ENCODE measurements at places on chromosomes 7 and 10.

GRCh38 chr7:124366118-124366517, 333.3 kb upstream of the TMEM229A start:
- no peak for DNase-seq

DNA sequence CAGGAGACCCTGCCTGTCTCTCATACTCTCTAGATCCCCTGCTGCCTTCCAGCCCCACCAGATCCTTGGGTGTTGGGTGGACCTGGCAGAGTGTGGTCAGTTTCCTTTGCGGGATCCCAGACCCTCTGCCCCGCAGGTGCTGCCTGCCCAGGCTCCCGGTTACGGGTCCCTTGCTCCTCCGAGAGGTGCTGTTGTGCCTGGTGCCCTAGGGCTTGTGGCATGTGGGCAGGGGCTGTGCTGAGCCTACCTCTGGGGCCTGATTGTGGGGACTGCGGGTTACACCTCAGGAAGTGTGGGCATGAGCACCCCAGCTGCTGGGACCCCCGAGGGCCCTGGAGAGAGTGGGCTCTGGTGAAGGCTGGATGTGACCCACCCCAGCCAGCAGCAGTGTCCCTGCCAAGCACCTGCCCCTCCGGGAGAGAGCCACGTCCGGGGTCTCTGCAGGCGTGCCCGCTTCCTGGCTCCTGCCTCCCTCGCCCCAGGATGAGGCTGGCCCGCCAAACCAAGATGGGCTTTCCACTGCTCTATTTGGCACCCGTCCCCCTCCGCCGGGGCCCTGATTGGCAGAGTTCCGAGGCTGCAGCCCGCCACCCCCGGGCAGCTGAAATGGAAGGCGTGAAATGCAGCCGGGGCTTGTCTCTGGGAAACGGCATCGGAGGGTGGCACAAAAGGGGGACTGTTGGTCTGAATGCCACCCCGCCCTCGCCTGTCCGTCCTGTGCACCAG, 17.0 kb downstream of the CLIP2 start:
- no peak for DNase-seq

DNA sequence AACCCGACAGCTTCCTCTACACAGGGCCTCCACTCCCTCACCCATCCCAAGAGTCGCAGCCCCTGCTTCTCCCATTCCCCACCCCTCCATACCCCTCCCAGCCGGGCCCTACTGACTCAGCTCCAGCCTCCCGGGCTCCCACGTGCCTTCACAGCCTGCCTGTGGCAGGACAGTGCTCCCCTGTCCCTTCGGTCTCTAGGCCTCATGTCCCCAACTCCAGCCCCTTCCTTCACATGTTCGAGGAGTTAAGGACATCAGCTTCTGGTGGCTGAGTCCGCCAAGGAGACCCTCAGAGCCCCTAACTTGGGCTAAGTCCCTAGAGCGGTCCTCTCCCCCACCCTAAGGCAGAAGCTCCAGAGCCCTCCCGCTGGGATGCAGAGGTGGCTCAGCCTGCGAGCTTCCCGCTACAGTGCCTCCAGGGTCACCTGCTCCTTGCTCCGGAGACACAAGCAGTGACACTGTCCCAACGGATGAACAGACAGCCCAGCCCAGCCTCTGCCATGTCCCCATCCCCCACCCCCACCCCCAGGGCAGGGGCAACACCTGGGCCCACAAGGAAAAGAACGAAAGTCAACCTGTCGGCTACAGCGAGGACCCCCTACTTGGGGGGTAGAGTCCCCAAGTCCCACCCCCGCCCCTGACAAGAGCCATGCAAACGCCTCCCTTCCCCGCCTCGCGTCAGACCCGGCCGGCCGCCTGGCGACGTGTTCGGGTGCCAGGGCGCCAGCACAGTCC, 716 bp downstream of the SMARCD3 start:
- DNase-seq: no peak

DNA sequence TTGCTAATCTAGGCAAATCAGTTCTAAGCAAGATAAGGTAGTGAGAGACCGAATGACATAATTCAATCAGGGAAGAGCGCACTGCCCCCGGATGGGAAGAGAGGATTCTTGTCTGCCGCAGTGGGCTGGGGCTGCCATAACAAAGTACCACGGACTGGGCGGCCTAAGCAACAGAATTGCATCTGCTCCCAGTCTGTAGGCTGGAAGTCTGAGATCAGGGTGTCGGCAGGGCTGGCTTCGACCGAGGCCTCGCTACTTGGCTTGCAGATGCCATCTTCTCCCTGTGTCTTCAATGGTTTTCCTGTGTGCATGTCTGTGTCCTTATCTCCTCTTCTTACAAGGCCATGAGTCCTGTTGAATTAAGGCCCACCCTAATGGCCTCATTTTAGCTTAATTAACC, 59.7 kb upstream of the TMEM72 start:
- DNase-seq: no peak

DNA sequence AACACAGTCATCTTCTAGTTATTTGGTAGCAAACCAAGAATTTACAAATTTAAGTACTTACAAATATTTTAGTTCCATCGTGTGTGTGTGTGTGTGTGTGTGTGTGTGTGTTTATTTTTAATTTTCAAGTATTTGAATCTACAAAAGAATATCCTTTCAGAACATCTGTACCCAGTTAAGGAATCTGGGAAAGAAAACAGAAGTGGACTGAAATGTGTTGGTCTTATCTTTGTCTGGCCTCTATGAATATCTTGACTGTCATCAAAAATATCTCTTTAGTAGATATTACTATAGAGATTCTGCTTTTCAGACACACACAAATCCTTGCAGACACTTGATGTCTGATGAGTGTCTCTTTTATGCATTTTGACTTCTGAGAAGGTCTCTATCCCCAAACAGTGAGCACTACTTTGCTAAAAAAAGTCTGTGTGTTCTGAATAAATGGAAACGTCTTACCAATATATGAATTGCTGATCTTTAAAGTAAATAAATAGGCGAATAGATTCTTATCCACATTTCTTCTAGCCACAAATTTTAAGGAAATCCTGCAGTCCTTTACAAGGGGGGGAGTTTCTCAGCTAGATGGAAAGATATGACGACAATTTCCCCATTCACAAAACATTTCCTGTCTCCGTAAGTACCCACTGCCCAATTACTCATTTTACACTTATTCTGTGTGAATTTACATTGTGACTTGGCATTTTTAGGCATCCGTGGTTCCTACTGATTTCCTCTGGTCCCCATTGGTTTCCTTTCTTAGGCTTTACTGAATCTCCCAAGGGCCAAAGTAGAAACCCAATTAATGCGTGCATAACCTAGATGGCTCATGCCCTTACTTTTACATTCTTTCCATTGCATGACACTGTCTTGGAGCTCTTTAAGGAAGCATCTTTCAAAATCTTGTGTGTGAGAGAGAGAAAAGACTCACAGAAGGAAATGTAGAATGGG, 36.0 kb downstream of the NRCAM start:
- no peak for DNase-seq

DNA sequence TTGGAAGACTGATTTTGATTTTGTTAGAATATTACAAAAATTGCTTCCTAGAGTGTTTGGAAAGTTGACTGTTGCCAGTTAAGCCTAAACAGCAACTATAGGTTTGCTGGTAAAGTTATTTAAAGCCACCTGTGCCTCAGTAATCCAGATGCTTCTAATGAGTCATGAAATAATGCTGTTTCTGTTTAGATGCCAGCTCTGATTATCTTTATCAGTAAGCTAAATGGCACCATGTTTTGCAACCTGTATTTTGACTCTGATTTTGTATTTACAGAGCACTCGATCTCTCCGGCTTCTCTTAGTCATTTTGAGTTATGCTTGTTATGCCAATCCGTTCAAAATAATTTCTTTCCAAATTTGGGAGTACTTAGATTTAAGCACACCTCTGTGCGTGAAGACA, 366.1 kb downstream of the EXOC4 start:
- no peak for DNase-seq

DNA sequence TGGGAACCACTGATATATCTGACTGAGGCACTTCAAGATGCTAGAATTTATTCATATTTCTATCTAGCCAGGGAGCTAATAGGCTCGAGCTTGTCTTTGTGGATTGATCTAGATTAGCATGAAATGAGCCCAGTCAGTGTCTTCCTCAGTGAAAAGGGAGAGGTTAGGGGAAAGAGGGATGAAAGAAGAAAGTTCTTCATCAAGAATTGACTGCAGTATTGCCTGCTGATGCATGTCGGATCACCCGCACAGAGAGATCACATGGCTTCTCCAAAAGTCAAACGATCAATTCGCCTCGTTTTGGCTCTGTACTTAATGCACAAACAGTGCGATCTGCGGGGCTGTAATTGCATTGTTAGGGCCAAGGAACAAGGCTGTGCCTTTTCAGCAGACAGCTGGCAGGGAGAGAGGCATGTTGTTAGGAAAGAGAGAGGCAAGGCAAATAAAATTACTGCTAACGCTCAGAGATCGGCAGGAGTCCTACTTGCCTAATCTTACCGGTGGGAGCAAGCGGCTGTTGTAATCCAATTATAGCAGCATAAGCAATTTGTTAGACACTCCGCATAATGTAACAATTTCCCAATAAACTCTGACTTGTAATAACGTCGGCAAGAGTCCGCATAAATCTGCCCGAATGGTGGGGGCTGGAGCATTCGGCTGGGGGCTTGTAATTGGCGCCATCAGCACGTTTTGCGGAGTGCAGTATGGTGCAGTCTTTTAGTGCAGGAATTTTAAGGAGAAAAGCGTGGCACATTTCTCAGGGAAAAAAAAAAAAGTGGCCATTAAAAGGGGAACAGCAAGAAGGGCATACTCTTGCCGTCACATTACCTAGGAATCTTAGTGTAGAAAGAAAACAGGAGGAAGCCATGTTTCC, 102.1 kb downstream of the POLL start:
- no peak for DNase-seq

DNA sequence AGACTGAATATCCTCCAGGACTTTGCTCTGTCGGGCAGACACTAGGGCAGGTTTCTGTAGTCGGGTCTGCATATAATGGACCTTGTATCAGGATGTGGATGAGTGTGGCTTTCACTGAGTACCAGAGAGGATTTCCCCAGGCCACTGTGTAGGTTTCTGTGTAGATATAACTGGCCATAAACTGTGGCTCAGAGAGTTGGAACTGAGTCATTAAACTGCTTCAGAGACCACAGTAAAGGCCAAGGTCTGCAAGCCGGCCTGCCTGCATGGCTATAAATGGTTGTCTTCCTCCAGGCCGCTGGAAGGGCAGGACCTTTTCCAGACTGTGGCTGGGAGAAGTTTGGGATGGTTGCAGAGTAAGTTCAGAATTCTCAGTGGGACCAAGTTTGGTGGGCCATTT, 16.9 kb downstream of the ZNF92 start:
- no peak for DNase-seq

- no peak for DNase-seq
Measured at GRCh38 chr7:2717293-2718261, 29.6 kb downstream of the AMZ1 start.

DNA sequence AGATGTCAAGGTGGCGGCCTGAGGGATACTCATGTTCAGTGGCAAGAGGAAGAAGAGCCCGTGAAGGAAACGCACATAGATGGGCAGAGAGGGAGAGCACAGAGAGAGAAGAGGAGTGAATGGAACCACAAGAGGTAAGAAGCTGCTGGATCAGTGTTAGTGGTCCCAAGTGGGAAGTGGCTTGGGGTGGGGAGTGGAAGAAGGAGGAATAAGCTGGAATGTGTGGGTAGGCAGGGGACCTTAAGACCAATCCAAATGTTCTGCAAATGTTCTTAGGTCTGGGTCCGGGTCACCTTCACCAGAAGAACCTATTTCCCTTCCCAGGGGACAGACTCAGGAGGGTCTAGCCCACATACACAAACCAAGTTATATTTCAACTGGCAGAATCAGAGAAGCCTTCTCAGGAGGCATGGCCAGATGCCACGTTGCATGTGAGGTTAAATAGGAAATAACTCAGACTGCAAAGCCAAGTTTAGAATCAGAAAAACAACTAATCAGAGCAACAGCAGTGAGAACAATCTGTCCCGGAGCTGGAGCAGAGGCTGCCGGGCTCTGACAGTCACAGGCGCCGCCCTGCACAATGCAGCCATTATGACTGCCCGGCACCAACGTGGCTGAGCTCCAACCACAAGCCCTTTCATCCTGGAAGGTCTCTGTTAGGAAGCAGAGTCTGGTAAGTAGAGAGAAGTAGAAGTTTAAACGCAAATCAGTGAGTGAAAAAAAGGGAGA, 78.6 kb upstream of the ARMC3 start:
- DNase-seq: no peak

GRCh38 chr7:85699482-85699881, 512.6 kb upstream of the SEMA3D start:
- DNase-seq: no peak

GRCh38 chr7:26162431-26162830, 10.4 kb downstream of the NFE2L3 start:
- no peak for DNase-seq

DNA sequence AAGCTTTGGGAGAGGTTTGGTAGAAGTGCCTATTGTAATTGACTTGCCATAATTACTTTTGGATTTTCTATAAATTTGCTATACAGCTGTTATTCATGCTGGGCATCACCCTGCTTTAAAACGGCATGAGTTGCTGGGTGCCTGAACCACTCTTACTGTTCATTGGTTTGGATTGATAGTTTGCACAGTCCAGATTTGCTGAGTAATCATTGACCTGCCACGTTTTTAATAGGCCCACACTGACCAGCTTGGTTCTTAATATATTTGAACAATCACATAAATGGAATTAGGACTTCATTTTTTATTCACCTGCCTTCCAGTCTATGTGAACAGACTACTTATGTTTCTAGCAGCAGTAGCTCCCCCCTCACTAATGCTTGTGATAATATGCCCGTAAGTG, 630.8 kb downstream of the SDK1 start:
- DNase-seq: no peak

GRCh38 chr7:20831956-20832355, 45.3 kb upstream of the SP8 start:
- no peak for DNase-seq

DNA sequence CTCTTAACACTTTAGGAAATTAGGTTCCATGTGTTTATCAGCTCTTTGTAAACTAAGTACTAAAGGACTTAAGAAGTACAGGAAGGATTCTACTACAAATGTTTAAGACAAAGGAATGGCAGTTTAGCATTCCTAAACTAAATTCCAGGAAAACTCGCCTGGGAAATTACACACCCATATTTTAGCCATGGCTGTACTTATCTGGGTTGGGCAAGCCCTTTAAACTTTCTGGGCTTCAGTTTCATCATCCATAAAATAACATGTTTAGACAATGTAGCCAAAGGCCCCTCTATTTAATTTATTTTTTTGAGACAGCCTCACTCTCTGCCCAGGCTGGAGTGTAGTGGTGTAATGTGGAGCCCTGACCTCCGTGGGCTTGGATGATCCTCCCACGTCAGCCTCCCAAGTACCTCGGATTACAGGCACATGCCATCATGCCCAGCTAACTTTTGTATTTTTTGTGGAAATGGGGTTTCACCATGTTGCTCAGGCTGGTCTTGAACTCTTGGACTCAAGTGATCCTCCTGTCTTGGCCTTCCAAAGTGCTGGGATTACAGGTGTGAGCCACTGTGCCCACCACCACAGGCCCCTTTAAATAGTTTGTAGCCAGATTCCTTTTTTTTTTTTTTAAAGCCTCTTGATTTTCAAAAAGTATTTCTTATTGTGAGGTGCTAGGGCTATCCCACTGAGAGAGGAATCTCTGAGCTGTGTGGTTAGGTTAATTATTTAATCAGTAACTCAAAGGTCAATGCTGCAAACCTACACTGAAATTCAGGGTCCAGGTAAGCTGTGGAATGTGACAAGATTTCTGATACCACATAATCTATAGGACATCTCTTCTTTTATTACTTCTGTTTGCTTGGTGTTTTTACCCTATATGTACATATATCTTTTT, 32.1 kb downstream of the TMEM60 start:
- no peak for DNase-seq
